ENCODE measurements at places on chromosomes 11 and 22. TPM values are rescaled to one million over a fixed set of nuclear protein-coding genes. Genes with fewer than 3 reads are reported as not detected.

- no peak for DNase-seq
Measured at GRCh38 chr22:22802339-22802970, 85.2 kb upstream of the IGLL5 start.

GRCh38 chr11:35585416-35585815 is 32.8 kb upstream of the FJX1 start:
- DNase-seq = no peak

- no peak for DNase-seq
Measured at GRCh38 chr22:24357547-24357946, 69.9 kb upstream of the ADORA2A start.

GRCh38 chr11:73113426-73113825 is 28.7 kb downstream of the FCHSD2 start:
- no peak for DNase-seq

DNA sequence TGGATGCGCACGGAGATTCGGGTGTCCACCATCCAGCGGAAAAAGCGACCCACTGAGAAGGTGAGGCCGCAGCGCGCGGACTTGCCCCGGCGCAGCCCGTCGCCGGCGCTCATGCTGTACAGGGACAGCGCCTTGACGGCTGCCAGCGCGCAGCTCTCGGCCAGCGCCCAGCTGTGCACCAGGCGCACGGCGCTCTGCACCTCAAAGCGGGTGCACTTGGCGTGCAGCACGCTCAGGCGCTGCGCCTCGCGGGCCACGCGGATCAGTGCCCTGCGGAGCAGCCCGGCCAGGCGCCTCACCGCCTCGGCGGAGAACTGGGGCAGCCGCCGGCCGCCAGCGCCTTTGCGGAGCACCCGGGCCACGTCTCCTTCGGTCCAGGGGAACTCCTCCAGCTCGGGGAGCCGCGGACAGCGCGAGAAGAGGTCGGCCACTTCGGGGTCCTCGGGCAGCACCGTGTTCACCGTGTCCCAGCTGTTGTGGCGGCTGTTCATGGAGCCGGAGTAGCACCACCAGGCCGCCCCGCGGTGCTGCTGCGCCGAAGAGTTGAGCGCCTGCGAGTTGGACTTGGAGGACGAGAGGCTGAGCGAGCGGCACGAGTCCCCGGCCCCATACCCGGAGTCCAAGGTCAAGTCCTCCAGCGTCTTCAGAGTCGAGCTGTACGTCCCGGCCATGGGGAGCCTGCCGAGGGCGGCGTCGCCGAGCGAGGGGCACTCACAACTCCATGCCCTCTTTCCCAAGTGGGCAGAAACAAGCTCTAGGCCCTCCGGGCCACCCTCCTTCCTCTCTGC is 703 bp downstream of the ABTB2 start:
- DNase-seq = peak; percentile 47

GRCh38 chr22:50724616-50725015 is 13.4 kb upstream of the ACR start:
- no peak for DNase-seq

DNA sequence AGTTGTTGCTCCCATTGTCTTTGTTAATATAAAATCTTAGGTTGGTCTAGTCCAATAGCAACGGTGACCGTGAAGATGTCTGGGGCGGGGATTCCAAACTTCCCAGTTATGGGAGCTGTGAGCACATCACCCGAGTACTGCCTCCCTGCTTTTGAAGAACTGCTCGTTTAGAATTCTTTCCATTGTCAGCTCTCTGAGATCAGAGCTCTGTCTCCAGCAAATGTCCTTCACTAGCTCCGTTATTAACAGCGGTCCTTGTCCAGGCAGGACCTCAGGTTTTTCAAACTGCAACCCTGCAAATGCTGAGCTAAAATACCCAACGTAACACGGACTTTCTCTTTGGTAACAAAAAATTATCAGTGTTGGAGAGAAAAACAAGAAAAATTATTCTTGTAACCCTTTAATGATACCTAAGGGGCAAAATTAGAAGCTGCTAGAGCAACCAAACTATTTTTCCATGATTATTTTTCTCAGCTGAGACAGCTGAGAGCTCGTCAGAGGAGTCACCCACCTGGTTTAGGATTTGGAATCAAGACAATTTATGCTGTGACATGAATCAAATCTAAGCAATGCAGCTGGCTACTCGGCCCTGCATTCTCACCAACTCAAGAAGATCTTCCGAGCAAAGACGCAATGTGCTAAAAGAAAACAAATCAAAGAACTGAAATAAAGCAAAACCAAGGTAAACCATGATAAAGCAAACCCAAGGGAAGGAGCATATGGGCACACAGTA is 15.1 kb upstream of the EFCAB6 start:
- DNase-seq = no peak

- DNase-seq = no peak
Measured at GRCh38 chr11:27998552-27998951, 109.4 kb downstream of the KIF18A start.

- DNase-seq = peak; percentile 44
Measured at GRCh38 chr11:72781313-72782080, 12.3 kb downstream of the STARD10 start.

GRCh38 chr11:46380340-46381047 is 975 bp upstream of the MDK start:
- DNase-seq = peak; percentile 86

The TRIM22 gene
- polyA plus RNA-seq = 40.7 TPM

Measured in ovary (tissue), 10 donors.